Common myeloid progenitor, CD34-positive (primary cell): ENCODE measurements at places on chromosomes 2 and 18.

GRCh38 chr2:64311191-64311910, 142.6 kb upstream of the LGALSL start:
- DNase-seq: no peak

GRCh38 chr2:57434441-57434840, 612.2 kb upstream of the VRK2 start:
- no peak for DNase-seq

DNA sequence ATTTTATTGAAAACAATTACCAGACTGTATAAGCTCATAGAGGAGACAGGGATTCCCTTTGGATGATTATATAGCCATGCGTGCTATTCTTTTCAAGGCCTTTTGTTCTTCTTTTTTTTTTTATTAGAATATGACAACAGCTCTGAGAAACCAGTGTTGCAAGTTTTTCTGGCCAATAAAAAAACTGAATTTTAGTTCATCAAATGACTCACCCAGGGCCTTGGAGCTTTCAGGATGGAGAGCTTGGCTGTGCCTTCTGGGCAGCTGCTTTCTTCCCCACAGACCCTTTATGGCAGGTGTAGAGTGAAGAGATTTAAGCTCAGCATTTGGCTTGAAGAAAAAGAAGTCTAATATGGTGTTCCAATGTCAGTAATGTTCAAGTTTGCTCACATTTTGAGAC, 497.9 kb upstream of the FANCL start:
- DNase-seq: peak; percentile 45

GRCh38 chr2:65453916-65454315, 21.5 kb upstream of the SPRED2 start:
- no peak for DNase-seq

DNA sequence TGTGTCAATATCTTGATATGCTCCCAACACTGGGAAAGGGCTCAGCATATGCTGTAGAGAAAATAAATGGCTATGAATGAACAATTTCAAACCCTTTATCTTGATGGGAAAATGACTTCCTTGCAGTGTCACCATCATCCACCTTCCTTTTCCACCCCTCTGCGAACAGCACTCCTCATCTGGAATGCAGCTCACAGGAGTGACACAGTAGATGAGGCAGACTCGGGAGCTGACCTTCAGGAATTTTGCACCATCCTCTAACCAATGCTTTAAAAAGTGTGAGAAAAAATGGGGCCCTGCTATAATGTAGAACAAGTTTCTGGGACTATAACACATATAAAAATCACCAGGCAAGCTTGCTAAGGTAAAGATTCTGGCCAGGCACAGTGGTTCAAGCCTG, 41.3 kb upstream of the YPEL5 start:
- DNase-seq: no peak

- no peak for DNase-seq
Measured at GRCh38 chr2:230267556-230267955, 42.0 kb downstream of the SP140 start.

DNA sequence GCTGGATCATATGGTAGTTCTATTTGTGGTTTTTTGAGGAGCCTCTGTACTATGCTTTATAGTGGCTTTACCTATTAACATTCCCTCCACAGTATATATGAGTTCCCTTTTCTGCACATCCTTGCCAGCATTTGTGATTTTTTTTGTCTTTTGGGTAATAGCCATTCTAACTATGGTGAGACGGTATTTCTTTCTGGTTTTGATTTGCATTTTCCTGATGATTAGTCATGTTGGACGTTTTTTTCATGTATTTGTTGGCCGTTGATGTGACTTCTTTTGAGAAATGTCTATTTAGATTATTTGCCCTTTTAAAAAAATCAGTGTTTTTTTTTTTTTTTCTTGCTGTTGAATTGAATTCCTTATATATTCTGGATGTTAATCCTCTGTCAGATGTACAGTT, 31.1 kb downstream of the ACTR3 start:
- DNase-seq: no peak

DNA sequence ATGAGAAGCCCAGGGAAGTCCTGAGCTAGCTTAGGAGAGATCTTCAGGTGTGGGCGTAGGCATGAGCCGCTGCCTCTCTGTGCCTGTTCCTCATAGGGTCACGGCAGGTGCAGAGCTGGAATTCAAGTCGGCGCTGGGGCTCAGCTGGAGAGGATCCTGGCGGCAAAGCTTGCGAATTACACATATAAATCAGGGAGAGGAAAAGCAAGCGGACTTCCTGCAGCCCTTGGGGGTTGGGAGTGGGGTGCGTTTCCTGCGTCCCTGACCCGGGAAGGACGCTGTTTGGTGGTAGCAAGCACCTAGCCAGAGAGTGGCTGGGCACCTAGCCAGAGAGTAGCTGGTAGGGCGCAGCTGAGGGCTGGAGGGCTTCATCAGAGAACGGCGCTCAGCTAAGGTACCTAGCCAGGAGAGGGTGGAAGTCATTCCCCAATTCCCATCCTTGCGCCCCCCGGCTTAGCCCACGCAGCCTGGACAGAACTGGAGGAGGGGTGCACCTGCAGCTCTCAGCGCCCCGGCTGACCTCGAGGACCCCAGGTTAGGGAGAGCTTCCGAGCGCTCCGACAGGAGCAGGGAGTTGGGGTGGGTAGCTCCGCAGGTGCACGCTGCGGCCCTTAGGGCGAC, 459 bp upstream of the EFR3B start:
- peak; percentile 77 for DNase-seq

DNA sequence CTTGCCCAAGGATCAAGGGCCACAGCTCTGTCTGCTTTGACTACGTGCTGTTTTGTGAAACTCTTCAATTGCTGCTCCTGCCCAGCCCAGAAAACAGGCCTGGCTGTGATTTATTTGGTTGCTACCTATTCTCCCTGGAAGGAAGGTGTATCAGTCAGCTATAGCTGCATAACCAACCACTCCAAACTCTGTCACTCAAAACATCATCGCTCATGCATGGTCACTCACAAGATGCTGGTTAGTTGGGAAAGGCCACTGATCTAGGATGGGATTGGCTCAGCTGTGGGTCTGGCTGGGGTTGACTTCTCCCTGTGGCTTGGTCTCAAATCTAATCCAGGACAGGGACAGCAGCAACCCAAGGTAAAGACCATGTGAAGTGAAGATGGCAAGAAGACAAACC, 14.6 kb downstream of the TEX51 start:
- DNase-seq: no peak

DNA sequence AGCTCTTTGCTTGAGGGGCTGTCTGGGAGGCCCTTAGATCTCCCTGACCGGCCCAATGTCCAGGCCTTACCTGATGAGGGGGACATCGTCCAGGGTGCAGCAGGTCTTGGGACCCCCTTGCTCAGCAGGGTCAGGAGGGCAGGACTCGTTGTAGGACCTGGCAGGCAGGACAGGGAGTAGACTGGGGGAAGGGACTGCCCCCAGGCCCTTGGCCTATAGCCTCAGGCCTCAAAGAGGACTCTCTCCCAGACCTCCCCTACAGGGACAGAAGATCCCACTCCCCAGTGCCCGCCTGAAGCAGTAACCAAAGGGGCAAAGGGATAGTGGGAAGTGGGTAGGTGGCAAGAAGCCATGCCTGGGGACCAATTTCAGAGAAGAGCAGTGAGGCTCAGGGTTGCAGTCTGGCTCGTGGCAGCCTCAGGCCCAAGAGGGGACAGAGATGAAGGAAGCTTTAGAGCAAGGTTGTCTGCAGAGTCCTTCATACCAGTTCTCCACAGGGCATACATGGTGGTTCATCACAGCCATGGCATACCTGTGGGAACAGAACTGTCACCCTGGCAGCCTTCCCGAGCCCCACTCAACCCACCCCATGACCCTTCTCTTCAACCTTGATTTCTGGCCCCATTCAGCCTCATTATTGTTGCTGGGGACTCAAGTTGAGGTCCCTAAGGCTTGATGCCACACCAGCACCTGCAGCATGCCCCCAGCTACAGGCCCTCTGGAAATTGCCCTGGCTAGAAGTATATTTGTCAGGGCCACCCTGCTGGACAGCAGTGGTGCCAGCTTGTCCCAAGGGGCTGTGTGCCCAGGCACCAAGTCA, 1.3 kb downstream of the TMEM150A start:
- no peak for DNase-seq

DNA sequence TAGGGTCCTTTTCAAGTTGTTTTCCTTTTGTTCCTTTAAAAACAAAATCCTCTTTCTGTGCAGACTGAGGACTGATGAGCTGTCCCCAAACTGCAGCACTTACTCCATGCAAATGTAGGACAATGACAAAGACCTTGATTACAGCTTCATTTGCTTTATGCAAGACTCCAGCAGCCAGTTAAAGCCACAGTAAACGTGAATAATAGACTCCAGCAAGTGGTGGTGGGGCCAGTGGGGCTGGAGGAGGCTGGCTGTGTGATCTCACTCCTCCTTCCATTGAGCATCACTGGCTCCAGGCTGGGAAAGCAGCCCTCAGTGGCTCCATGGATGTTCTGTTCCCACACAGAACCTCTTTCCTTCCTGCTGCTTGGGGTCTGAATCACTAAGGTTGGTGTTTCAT, 306.0 kb upstream of the CELF4 start:
- DNase-seq: no peak

GRCh38 chr2:191249156-191249813, 4.1 kb downstream of the MYO1B start:
- DNase-seq: no peak

GRCh38 chr2:206442833-206443734, at the start of gene ADAM23:
Gene ADAM23, plus strand, starts transcription at chr2:206443532. Its CDS starts 335 bp downstream, at chr2:206443867.
- no peak for DNase-seq

DNA sequence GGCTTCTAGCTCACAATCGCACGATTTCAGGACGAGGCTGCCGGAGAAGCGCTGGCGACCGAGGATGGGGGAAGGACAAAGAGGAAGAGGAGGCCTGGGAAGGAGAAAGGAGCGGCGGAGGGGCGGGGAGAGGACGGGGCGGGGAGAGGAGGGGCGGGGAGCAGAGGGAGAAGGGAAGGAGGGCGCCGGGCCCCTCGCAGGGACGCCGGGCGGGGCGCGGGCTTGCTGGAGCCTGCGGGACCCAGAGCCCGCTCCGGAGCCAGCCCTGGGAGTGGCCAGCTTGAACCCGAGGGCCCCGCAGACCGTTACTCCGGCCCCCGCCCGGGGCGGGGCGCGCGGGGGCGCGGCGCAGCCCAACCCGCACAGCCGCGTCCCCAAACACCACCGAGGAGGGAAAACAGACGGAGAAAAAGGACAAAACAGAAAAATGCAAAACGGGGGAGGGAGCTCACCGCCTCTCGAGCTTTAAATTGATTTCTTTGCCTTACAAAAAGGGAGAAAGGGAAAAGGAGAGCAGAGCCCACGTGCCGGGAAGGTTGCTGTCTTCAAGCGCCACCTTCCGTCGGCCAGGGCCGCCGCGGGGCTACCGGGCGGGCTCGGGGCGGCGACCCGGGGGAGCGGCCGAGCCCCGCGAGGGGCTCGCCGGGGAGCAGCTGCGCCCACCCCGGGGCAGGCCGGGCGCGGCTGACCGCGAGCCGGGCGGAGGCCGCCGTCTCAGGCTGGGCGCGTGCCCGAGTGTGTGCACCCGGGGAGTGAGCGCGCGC, 781 bp upstream of the SOX11 start:
- no peak for DNase-seq

- DNase-seq: no peak
Measured at GRCh38 chr2:165471349-165471950, 2.0 kb downstream of the CSRNP3 start.

DNA sequence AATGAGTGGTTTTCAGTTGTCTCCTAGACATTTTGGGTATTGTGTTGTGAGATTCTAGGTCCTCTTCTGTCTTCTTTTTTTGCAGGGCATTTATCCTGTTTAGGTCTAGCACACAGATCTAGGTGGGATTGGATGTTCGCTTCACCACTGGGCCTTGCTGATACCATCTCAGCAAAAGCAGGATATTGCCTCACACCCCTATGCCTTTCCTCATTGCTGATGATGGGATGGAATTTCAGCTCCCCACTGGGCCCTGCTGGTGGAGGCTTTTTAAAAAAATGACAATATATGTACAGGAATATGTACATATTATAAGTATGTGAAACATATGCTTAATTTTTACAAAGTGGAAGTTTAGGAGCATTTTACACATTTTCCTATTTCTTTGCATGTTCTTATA, 5.4 kb upstream of the TOGARAM2 start:
- DNase-seq: no peak

DNA sequence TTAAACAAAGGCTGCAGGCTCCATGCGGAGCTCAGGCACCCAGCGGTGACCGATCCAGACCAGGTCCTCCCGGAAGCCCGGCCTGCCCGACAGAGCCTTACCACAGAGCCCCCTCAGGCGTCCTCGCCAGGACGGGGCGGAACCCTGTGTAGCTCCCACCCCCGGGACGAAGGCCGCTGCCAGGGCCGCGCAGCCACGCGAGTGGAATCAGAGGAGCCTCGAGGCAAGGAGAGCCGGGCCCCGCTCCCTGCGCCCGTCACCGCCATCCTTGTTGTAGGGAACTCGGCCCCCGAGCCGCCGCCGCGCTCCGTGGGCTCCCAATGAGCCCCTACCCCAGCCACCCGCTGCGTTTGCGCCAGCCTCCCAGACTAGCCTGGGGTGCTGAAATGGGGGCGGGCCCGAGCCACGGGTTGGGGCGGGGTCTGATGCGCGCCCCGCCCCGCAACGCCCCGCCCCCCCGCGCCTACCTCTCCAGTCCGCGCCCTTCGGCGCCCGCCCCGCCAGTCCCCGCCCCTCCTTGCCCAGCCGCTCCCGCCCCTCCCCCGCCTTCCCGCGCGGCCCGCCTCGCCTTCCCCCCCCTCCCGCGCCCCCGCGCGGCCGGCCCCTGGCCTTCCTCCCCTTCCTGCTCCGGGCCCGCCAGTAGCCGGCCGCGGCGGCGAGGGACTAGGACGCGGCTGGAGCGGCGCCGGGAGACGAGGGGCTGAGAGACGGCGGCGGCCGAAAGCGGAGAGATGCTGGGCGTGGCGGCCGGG, at the start of gene LIMS1:
Gene LIMS1, plus strand, starts transcription at position 639 of the 752 bp plus-strand sequence. Its CDS starts 93 bp downstream, at position 732.
- peak; percentile 92 for DNase-seq

DNA sequence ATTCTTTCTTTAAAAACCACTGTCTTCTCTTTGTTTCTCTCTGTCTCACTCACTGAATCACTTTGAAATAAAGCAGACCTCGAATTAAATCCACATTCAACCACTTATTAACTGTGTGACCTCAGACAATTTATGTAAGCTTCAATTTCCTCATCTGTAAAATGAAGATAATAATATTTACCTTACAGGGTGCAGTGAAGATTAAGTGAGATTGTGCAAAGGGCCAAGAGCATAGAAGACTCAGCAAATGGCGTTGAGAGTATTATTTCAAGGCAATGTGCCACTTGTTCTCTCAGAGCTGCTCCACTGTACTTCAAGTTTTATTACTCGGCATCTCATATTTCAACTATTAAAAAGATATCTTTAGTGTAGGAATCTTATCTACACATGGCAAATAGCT, 454.2 kb upstream of the HNRNPA3 start:
- no peak for DNase-seq

DNA sequence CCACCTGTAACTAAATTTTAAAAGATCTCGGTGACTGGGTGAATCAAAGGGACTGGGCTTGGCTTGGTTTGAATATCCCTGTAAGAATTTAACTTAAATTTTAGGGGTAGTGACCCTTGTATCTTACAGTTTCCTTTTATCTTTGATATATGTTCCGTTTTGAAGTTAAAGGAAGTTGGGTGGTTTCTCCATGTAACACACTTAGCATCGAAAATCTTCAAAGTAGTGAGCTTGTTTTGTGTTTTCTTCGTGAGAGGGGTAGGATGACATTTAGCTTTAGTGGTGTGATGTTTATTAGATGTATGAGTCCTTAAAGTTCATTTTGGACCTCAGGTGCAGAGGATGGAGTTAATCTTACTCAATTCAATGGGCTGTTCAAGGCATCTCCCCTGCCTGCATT, 1.6 kb downstream of the WDR7 start:
- DNase-seq: peak; percentile 38
